ENCODE measurements at places on chromosomes 2 and 18.
A peak's percentile ranks its signal among the peaks of the same experiment; 100 is the strongest.

DNA sequence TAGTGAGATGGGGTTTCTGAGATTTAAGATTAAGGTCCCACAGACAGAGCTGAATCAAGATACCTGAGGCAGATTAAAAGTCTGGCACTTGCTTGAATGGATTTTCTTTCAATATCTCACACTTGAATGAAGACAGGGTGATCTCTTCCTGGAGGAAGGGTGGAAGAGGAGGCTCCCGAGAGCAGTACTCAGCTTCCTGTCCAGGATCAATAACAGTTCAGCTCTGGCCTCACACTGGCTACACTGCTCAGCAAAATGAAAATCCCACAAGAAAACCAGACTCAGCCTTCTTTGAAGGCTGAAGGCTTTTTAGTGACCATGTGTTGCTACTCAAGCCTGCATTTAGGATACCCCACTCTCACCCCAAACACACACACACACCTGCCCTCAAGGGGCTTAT is 11.1 kb downstream of the ARHGEF33 start:
- H3K36me3 ChIP-seq = no peaks in the 10 kb centered on the region
- DNase-seq = no peak
- H3K27me3 ChIP-seq = no peaks in the 10 kb centered on the region

DNA sequence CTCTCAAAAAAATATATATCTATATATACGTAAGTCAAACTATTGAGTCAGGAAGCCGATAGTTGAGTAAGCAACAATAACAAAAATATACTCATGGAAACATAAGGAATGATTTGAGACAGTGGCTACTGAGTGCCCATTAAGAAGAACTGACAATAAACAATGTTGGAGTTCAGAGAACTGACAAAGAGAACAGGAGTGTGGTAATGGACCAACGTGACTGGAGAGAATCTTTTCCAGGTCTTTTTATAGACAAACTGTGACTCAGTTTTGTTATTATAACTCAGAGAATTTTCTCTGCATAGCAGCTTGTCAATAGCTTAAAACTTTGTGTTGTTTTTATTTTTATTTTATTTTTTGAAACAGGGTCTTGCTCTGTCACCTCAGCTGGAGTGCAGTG is 4.6 kb upstream of the GALM start:
- H3K36me3 ChIP-seq = no peaks in the 10 kb centered on the region
- no peaks in the 10 kb centered on the region for H3K27me3 ChIP-seq
- no peak overlapping the region for H3K4me3 ChIP-seq
- peaks cover 4% of the 10 kb centered on the region for H3K4me1 ChIP-seq
- H3K27ac ChIP-seq = no peak overlapping the region

GRCh38 chr2:238003234-238004031 is 36.6 kb downstream of the UBE2F start:
- H3K27ac ChIP-seq = peak overlapping the region; percentile 31
- H3K4me1 ChIP-seq = peaks cover 8% of the 10 kb centered on the region
- DNase-seq = peak; percentile 36
- H3K36me3 ChIP-seq = peaks cover 3% of the 10 kb centered on the region

GRCh38 chr2:65039640-65040039 is 16.6 kb upstream of the CEP68 start:
- H3K4me3 ChIP-seq = no peak overlapping the region
- H3K36me3 ChIP-seq = peaks cover 3% of the 10 kb centered on the region
- H3K4me1 ChIP-seq = peaks cover 13% of the 10 kb centered on the region
- no peak overlapping the region for H3K27ac ChIP-seq
- no peak for DNase-seq

DNA sequence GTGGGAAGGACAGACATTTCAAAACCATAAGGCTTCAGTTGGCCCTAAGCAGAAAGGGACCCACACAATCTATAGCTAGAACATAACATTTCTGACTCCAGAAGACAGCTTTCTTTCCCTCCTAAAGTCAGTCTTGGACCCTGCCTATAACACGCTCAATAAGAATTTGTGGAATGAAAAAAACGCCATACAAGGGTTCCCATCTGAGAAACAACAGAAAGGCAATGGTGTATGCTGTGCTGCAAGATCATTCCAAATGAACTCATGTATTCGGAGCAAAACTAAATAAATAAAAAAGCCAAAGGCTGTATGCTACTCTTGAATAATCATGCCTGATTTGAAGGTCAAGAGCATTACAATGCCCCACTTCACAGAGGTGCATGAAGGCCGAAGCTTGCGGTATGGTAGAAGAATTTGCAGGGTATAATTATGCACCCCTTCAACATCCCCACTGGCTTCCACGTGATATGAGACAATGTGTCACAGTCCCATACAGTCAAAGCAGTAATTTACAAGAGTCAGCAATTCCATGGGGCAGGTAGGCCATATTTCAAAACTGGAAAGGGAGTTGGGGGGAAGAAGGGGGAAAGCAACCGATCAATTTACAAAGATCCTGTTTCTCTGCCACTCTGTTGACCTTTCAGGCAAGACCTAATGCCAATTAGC is 61.4 kb upstream of the SLC14A2 start:
- no peaks in the 10 kb centered on the region for H3K36me3 ChIP-seq
- H3K27me3 ChIP-seq = no peaks in the 10 kb centered on the region
- no peaks in the 10 kb centered on the region for H3K4me1 ChIP-seq
- H3K27ac ChIP-seq = no peak overlapping the region
